ENCODE measurements at places on chromosomes 12 and 14.
A peak's percentile ranks its signal among the peaks of the same experiment; 100 is the strongest.

DNA sequence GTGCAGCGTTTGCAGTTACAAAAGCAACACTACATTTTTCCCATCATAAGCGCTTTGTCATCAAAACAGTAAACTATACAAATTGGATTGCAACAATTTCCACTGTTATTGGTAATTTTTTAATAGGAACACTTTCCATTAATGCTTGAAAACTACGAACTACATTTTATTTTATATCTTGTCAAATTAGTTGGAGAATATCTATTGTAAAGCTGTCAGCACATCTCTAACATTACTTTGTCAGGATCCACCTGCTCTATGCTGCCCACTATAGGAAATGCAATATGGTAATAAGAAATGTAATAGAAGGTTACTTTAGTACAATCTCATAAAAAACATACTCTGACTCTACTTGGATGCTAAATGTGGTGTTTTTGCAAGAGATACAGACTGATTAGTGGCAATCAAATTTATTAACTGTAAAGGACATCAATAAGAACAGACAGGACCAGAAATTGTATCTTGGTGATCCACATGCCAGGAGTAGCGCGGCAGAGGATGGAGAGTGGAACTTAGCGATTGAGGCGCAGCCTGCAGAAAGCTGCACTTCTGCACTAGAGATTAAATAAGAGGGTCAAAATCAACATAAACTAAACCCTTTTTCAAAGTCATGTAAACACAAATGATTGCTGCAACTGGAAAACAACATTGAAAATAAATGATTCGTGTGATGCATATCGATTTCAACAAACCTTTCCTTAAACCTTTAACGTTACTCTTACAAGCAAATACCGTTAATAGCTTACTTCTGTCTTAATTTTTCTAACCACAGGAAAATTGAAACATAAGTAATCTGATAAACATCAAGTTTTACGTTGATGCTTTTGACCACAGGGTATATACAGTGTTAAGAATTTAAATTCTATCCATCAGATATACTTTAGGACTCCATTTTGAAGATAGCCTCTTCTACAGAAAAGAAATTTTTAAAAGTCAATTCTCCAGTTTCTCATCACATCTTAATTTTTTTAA is 3.6 kb upstream of the ARID2 start:
- peak overlapping the region; percentile 54 for H3K4me3 ChIP-seq
- H3K4me1 ChIP-seq, result peaks cover 26% of the 10 kb centered on the region
- no peaks in the 10 kb centered on the region for H3K36me3 ChIP-seq
- no peaks in the 10 kb centered on the region for H3K27me3 ChIP-seq
- DNase-seq, result no peak

GRCh38 chr14:36271939-36272907 is 48.2 kb downstream of the MBIP start:
- H3K4me1 ChIP-seq, result no peaks in the 10 kb centered on the region
- no peak for DNase-seq
- H3K36me3 ChIP-seq, result no peaks in the 10 kb centered on the region
- H3K27me3 ChIP-seq, result no peaks in the 10 kb centered on the region

GRCh38 chr14:34843011-34843554 is 32.1 kb downstream of the BAZ1A start:
- H3K4me3 ChIP-seq, result no peak overlapping the region
- no peak for DNase-seq
- no peaks in the 10 kb centered on the region for H3K36me3 ChIP-seq
- no peak overlapping the region for H3K27ac ChIP-seq
- H3K4me1 ChIP-seq, result no peaks in the 10 kb centered on the region

DNA sequence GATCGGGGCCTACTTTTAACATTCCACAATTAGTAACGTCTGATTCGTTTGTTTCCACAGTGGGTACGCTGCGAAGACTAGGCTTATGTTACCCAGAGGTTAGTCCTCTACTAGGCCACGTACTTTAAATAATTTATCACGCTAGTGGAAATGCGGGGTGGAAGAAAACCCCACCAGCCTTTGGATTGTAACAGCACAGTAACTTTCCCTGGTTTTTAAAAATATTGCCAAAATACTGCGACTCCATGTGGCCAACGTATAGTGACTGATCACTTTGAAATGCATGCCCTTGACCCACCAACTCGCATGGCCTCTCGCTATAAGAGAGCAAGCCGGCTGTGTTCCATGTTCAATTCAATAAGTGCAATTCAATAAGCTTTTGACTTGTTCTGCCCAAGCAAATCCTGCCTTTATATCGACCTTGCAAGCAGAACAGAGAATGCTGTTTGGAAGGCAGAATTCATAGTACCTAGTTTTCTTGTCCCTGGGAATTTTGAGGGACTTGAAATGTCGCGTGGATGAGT is 882 bp upstream of the GTF2A1 start:
- no peak for DNase-seq
- H3K4me3 ChIP-seq, result peak overlapping the region; percentile 69

- H3K27ac ChIP-seq, result no peak overlapping the region
- no peak overlapping the region for H3K4me3 ChIP-seq
- H3K27me3 ChIP-seq, result no peaks in the 10 kb centered on the region
Measured at GRCh38 chr12:132471011-132471857, 18.7 kb upstream of the FBRSL1 start.

- no peaks in the 10 kb centered on the region for H3K36me3 ChIP-seq
- no peaks in the 10 kb centered on the region for H3K4me1 ChIP-seq
- no peaks in the 10 kb centered on the region for H3K27me3 ChIP-seq
- no peak for DNase-seq
Measured at GRCh38 chr14:61042220-61042619, 61.2 kb downstream of the SLC38A6 start.

- H3K36me3 ChIP-seq, result no peaks in the 10 kb centered on the region
- DNase-seq, result no peak
- no peaks in the 10 kb centered on the region for H3K4me1 ChIP-seq
- H3K4me3 ChIP-seq, result no peak overlapping the region
Measured at GRCh38 chr14:64581363-64581762, 31.6 kb downstream of the PPP1R36 start.

- no peak for DNase-seq
- no peaks in the 10 kb centered on the region for H3K36me3 ChIP-seq
- no peak overlapping the region for H3K4me3 ChIP-seq
- H3K4me1 ChIP-seq, result no peaks in the 10 kb centered on the region
- H3K27me3 ChIP-seq, result no peaks in the 10 kb centered on the region
- no peak overlapping the region for H3K27ac ChIP-seq
Measured at GRCh38 chr12:59372956-59373355, 222.9 kb upstream of the SLC16A7 start.

DNA sequence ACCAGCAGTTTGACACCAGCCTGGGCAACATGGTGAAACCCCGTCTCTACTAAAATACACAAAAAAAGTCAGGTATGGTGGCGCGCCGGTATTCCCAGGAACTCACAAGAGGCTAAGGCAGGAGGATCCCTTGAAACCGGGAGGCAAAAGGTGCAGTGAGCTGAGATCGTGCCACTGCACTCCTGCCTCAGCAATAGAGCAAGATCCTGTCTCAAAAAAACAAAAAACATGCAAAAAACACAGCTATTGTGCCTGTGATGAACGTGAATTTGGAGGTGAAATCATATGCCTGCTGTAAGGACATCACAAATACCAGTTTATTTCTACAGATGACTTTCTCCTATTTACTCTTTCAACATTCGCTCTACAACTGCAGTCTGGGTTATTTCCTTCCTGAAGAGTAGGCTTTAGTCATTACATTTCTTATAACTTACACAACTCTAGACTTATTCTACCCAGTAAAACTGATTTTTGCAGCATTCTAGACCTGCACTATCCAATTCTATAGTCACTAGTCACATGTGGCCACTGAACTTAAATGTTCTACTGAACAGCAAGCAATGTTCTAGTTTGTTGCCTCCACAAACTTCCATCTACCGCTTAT is 48.3 kb downstream of the HNRNPC start:
- no peak for DNase-seq
- H3K36me3 ChIP-seq, result peaks cover 70% of the 10 kb centered on the region
- H3K27me3 ChIP-seq, result no peaks in the 10 kb centered on the region
- no peak overlapping the region for H3K27ac ChIP-seq

DNA sequence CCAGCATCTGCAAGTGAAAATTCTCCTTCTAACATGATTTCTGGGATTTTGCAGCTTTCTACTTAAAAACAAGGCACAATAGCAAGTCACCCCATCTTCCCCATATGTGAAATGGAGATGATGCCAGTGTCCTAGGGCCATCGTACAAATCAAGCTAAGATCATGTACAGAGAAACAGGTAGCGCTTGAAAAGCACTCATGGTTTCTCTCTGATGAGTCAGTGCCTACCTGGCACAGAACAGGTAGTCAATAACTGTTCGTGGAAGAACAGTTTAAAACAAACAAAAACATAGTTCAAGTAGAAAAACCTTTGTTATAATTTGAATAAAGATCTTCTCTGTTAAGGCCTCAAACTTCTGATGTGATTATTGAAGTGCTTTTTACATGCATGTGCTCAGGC is 46.9 kb downstream of the RAD52 start:
- H3K36me3 ChIP-seq, result peaks cover 4% of the 10 kb centered on the region
- no peak overlapping the region for H3K27ac ChIP-seq
- DNase-seq, result no peak
- H3K4me1 ChIP-seq, result no peaks in the 10 kb centered on the region
- no peaks in the 10 kb centered on the region for H3K27me3 ChIP-seq

- DNase-seq, result no peak
- H3K27ac ChIP-seq, result no peak overlapping the region
- H3K36me3 ChIP-seq, result no peaks in the 10 kb centered on the region
- H3K27me3 ChIP-seq, result no peaks in the 10 kb centered on the region
Measured at GRCh38 chr14:54852215-54852614, 50.4 kb downstream of the GCH1 start.

GRCh38 chr12:19138551-19138950 is 9.0 kb downstream of the PLEKHA5 start:
- peaks cover 7% of the 10 kb centered on the region for H3K4me1 ChIP-seq
- H3K36me3 ChIP-seq, result no peaks in the 10 kb centered on the region
- no peak for DNase-seq
- H3K27me3 ChIP-seq, result no peaks in the 10 kb centered on the region
- H3K4me3 ChIP-seq, result no peak overlapping the region

GRCh38 chr12:65810036-65810435 is 14.2 kb upstream of the HMGA2 start:
- H3K27me3 ChIP-seq, result no peaks in the 10 kb centered on the region
- H3K36me3 ChIP-seq, result no peaks in the 10 kb centered on the region
- DNase-seq, result no peak
- no peak overlapping the region for H3K4me3 ChIP-seq
- H3K4me1 ChIP-seq, result no peaks in the 10 kb centered on the region

DNA sequence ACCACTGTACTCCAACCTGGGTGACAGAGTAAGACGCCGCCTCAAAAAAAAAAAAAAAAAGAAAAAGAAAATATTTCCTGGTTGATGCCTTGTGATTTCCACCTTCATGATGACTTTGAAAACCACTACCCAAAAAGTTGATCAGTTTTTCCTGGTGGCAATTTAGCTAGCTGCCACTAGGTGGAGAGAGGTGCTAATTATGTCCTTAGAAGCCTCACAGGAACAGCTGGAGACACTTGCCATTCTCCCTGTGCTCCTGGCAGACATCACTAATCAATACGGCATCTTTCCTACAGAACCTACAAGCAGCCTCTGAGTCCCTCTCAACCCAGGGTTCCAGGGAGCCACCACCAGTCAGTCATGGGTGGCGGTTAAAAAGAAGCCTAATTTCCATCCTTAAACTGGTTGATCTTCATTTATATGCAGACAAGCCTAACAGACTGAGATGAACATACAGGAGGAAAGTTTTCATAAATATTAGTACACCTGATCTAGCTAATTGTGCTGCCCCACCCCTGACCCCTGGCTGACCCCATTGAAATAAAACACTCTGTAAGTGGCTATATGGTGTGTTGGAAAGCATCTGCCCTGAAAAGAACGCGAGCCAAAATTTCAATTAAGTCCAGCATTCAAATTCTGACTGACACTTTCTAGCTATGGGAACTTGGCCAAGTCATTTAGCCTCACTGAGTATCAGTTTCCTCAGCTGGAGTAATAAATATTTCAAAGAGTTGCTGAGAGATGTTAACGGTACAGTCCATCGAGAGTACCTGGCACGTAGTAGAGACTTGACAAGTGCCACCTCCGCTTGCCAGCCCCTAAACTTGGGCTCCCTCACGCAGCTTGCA is 6.2 kb upstream of the OAS1 start:
- H3K4me1 ChIP-seq, result peaks cover 18% of the 10 kb centered on the region
- no peaks in the 10 kb centered on the region for H3K36me3 ChIP-seq
- no peak overlapping the region for H3K27ac ChIP-seq

GRCh38 chr14:104919993-104920315 is 4.7 kb upstream of the PLD4 start:
- no peak for DNase-seq
- no peak overlapping the region for H3K27ac ChIP-seq
- no peaks in the 10 kb centered on the region for H3K27me3 ChIP-seq
- no peaks in the 10 kb centered on the region for H3K4me1 ChIP-seq
- H3K4me3 ChIP-seq, result no peak overlapping the region

- no peak within 1 kb of the TSS for H3K27ac ChIP-seq
- H3K36me3 ChIP-seq, result no peaks in the 10 kb centered on the region
- DNase-seq, result no peak
Measured at GRCh38 chr12:111034083-111034885, 113.9 kb upstream of the MYL2 start.

DNA sequence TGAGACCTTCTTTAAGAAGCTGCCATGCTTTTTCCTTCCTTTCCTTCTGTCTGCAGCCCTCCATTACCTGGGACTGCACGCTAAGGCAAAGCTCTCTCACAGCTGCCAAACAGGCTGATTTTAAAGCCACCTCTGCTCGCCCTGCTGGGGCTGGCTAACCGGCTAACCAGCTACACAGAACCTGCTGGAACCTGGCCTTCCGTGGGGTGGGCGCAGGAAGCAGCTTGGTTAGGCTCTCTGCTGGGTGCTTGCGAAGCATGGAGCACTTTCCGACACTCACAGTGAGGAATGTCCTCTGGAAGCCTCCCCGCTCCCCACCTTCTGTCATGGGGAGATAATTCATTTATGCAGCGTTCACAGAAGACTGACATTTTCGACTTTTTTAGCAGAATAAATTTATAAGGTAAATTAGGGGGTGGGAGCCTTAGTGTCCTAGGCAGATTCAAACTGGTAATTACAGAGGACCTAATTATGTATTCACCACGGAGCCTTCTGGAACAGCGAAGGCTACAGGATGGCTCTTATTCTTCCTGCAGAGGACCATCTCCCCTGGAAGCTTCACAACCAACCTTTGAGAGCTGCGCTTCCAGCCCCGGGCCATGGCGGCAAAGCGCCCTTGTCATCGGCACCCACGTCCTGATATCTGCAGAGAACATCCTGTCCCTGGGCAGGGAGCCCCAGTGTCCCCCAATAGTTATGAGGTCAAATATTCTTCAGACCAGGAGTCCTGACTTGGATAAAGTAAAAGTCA is 12.4 kb upstream of the BCL11B start:
- DNase-seq, result no peak
- H3K36me3 ChIP-seq, result no peaks in the 10 kb centered on the region
- no peaks in the 10 kb centered on the region for H3K4me1 ChIP-seq

DNA sequence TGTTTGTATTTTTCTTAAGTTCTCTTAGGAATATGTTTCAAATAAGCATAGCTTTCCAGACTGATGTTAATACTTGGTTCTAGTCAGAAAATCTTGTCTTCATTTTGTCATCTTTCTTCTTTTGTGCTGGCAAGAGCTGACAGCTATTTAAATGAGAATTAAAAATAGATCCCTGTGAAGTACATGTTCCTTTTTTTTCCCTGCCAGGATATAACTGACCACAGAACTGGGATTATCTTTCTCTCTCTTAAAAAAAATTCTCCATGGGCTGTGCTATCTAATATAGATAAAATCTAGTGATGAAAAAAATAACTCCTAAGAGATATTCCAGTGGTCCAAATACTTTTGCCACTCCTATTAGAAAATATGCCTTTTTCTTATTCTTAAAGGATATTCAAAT is 163.4 kb downstream of the AKAP6 start:
- no peaks in the 10 kb centered on the region for H3K36me3 ChIP-seq
- no peak for DNase-seq
- H3K4me1 ChIP-seq, result peaks cover 4% of the 10 kb centered on the region
- H3K4me3 ChIP-seq, result no peak overlapping the region
- no peak overlapping the region for H3K27ac ChIP-seq

All from tibial nerve (tissue), 4 donors.